ENCODE measurements at places on chromosomes 1 and 21.

DNA sequence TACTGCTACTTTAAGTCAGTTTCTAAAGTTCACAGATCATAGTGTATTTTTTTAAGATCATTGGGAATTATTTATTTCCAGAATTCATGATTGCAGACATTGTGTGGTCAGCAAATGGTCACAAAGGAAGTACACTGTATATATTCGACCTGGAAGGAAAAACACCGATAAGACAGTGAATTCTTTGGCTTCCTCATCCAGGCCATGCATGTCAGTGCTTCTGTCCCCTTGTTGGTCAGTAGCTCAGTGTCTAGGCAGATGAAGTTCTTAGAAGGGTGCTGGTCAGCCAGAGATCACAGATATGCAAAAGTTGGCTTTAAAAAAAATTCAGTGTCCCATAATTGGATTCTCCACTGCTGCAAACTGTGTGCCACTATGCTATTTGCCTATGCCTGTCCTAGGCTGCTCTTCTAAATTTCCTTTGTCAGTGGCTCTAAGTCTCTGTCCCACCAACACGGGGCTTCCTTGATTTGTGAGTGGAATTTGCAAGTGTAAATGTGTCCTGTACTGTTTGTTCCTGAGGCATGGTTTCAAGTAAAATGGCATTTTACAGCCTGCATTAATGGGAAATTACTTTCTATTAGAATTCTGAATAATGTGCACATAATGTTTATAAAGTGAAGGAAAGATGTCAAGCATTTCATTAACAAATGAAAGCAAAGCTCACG is 12.0 kb upstream of the VAMP4 start:
- no peak for DNase-seq

DNA sequence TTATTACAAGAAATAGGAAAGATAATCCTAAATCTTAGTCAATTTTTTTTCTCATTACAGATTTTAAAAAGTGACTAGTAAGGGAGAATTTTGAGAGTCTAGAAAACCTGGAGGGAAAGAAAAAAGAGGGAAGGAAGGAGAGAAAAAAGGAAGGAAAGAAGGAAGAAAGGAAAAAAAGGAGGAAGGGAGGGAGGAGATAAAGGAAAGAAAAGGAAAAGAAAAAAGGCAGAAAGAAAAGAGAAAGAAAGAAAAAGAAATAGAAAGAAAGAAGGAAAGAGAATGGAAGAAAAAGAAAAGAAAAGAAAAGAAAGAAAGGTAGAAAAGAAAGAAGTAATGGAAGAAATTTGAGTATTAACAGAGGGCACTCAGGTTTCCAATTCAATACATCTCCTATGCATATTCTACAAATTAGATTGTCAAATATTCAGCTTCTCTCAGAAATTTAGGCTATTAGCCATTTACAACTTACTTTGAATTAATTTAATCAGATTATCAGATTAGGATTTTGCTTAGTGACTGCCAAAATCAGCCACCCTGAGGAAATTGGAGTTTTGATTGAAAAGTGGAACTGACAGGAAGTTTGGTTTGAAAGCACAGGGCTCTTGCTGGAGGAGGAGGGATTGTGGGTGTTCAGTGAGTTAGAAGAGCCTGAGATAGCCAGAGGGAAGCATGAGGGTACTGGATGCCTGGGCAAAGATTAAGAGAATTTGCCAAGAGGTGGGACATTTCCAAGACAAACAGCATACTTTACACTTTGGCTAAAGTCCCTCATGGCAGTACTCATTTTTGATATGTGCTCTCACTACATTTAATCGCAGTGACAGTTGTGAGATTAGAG is 677.8 kb downstream of the USP25 start:
- no peak for DNase-seq

DNA sequence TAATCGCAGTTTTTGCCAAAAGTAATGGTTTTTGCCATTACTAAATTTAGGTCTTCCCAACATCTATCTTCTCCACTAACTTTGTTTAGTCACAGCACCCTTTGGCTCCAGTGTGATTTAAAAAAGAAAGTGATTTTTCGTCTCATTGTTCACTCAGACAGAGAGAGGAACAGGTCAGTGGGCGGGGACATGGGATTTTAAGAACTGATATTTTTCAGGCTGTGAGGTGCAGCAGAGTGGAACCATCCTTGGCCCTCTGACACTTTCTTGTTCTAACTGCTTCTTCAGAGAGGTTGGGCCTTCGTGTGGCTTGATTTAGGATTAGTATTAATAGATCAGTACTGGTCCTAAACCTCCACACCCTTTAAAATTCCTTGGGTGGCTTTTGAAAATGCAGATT is 38.8 kb downstream of the CASQ2 start:
- no peak for DNase-seq

GRCh38 chr1:171140401-171140800 is 44.7 kb upstream of the FMO2 start:
- DNase-seq: no peak

DNA sequence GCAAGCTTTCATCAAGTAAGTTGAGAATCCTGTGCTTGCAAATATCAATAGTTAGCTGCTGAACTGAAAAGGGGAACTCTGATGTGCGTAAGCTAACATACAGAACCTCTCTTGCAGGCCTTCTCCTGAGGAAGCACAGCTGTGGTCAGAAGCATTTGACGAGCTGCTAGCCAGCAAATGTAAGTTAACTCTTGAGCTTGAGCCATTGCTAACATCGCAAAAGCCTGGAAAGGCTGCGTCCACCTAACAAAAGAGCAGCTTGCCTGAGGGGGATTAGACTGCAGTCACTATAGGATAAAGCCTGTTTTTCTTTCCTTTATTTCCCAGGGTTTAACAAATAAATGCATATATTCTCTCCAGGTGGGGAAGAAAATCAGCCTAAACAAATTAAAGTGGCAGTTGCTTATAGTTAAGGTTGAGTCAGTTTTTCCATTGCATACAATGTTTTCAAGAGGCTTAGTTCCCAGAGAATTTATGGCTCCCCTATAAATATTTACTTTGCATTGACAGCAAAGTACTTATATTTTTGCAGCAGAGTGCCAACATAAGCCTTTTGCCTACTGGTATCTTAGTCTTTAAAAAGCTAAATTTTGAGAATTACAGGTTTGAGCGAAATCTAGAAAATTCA is 1.5 kb downstream of the RGS2 start:
- no peak for DNase-seq

DNA sequence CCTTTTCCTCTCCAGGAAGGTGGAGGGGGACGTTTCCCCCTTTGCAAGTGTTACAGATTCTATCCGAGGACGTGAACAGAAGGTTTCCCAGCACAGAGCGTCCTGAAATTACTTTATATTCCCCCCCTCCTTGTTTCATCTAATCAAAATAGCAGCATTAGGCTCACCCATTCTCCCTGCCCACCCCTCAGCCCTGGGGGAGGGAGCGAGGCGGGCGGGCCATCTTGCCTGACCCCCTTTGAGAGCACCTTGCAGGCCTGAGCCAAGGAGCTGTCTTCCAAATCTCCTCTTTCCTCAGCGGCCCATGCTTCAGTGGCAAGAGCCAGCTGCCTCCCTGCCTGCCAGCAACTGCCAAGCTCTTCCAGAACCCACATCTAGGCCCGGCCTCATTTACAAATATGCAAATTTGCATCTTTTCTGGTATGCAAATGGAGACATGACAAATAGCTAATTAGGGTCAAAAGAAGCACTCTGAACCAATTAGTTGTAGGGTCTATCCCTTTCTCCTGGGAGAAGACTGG is 69.1 kb upstream of the POU3F1 start:
- DNase-seq: no peak

DNA sequence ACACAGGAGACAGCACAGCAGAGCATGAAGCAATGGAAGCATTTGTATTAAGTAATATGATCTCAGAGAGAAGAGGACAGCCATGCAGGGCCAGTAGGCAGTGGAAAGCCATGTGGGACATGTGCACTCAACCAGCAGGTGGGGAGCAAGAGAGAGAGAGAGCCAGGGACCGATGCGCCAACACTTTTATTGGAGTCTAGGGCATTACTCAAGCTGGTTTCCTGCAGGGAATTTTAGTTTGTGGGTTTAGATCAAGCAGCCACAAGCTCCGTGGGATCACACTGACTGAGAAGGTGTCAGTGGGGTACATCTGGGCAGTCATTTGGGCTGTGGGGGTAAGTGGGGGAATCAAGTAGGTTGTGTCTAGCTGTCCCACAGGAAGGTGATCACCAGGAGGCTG is 137.1 kb downstream of the PCBP3 start:
- DNase-seq: no peak

- no peak for DNase-seq
Measured at GRCh38 chr1:156476501-156477298, 23.9 kb downstream of the MEF2D start.

DNA sequence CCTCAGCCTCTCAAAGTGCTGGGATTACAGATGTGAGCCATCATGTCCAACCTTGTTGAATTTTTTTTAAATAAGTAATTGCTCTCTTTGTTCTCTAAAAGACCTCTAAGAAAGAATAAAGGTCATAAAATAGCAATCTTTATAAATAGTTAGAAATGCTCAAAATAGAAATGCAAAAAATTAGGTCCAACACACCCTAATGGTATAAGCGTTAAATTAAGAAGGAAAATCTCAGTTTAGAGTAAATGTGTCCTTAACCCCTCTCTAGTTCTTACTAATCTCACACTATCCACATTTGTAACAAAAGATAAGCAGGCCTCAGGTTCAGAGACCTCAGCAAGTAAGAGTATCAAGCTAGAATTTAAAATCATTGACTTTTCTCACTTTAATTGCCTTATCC is 38.3 kb upstream of the GLIS1 start:
- DNase-seq: no peak

GRCh38 chr1:176643536-176643935 is 180.6 kb downstream of the PAPPA2 start:
- no peak for DNase-seq

DNA sequence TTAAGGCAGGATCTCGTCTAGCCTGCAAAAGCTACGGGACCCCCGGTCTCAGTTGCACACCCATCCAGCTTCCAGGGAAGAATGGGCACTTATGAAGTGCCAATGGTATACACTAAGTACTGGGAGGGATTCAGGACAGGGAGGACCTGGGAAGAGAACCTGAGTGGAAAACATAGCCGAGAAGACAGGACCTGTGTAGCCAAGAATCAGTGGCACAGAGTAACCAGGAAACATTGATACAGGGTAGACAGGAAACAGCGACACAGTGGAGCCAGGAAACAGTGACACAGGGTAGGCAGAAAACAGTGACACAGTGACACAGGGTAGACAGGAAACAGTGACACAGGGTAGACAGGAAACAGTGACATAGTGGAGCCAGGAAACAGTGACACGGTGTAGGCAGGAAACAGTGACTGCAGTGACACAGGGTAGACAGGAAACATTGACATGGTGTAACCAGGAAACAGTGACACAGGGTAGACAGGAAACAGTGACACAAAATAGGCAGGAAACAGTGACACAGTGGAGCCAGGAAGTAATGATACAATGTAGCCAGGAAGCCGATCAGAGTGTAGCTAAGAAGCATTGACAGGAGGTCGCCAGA is 138.0 kb upstream of the ARHGEF16 start:
- DNase-seq: no peak

DNA sequence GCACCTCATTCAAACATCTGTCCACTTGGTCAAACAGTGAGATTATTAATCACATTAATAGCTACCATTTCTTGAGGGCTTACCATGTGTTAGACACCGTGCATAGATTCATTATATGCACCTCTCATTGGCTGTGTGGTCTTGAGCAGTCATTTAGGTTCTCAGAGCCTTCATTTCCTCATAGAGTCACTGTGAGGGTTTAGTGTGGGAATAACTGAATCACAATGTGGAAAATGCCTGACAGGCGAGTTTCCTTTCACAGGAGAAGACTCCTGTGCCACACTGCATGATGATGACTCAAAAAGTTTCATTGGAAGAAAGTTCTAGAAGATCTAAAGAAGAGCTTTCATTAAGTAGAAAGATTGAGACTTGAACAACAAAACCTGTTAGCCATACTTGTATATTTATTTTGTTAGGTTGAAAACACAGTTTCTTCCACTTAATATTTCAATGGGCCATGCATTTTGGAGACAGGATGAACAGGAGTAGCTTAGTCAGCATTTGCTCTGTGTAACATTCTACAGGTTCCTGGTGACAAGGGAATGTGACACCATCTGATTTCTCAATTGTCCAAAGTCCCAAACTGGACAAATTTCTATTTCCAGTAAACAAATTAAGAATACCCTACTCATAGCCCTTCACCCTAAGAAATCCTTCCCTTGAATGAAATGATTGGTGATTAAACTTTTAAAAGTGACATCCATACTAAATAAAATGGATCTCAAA is 45.7 kb downstream of the FYB2 start:
- no peak for DNase-seq

DNA sequence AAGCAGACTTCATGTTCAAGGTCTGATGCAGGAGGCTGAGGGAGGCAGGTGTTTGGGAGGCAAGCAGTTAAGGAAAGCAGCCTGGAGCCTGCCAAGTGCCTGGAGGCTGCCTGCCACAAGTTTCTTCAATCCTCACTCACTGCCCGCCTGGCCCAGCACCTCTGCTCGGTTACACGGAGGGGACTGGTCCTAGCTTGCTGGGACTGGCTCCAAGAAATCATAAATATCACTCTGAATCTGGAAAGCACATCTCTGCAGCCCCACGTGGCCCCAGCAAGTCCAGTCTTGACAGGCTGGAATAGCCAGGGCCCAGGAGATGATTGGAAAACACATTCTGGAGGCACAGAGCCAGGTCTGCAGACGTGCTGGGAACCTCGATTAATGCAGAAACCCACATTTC is 83.9 kb downstream of the BCAR3 start:
- DNase-seq: no peak

DNA sequence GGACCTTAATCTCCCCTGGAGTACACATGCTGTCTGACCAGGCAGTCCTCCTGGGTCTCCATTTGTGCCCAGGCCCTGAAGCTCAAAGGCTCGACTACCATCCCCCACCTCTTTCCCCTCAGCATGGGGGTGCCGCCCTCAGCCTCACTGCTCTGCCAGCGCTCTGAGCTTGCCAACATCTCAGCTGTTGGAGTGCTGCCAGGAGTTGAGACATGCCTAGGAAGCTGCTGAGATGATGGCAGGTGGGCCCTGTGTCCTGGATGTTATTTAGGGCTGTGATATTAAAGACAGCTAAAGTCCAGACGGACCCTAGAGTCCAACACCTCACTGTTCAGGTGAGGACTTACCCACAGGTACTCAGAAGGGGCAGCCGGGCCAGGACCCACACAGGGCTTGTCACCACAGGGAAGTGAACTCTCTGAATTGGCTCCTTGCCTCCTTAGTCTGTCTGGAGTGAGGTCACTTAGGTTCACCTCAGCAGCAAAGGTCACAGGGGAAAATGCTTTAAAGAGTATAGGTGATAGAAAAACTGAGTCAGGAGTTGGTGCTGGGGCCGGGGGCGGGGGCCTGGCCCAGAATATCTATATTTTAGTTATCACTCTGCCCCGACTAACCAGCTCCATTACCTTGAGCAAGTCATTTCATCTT is 19.7 kb upstream of the KCNC4 start:
- DNase-seq: peak; percentile 64

DNA sequence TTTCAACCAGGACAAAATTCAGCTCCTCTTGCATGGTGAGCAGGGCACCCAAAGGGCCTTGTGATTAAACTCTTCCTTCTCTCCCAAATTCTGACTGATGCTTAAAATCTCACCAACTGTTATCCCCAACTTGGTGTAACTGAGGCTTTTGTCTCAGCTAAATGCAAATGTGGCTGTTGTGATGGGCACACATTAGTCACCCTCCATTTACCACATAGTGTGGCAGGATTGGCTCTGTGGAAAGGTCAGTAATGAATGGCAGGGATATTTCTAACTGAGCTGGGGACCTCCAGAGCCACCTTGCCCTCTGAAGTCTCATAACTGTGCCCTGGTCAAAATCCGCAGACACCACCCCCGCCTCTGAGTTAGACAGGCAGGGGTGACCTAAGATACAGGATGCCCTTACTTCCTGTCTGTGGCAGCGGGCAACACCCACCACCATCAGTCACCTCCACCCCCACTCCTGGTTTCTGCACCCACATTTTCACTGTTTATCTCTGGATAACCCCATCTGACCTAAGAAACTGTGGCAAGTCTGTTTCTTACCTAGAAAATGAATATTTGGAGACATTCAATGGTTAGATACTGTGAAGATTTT is 25.4 kb upstream of the RGS16 start:
- DNase-seq: no peak
